ENCODE measurements at places on chromosomes 5 and 9. TPM values are rescaled to one million over a fixed set of nuclear protein-coding genes. Genes with fewer than 3 reads are reported as not detected.

PHPT1 gene
- 76.4 TPM for total RNA-seq

CCNO gene
- total RNA-seq = 0.22 TPM

PCDHB3 gene
- 4.5 TPM for total RNA-seq

ZDHHC11 gene
- 4.9 TPM for total RNA-seq

MYORG gene
- total RNA-seq = 6.6 TPM

TAS2R1 gene
- total RNA-seq = not detected

SET gene
- total RNA-seq = 222 TPM

PCDHGA8 gene
- 5.3 TPM for total RNA-seq

LRRC26 gene
- total RNA-seq = not detected

PRUNE2 gene
- total RNA-seq = 55.3 TPM

CAPSL gene
- not detected for total RNA-seq

- no peak for DNase-seq
These were observed 197.9 kb downstream of the KCTD16 start for GRCh38 chr5:144368556-144368955.

DNA sequence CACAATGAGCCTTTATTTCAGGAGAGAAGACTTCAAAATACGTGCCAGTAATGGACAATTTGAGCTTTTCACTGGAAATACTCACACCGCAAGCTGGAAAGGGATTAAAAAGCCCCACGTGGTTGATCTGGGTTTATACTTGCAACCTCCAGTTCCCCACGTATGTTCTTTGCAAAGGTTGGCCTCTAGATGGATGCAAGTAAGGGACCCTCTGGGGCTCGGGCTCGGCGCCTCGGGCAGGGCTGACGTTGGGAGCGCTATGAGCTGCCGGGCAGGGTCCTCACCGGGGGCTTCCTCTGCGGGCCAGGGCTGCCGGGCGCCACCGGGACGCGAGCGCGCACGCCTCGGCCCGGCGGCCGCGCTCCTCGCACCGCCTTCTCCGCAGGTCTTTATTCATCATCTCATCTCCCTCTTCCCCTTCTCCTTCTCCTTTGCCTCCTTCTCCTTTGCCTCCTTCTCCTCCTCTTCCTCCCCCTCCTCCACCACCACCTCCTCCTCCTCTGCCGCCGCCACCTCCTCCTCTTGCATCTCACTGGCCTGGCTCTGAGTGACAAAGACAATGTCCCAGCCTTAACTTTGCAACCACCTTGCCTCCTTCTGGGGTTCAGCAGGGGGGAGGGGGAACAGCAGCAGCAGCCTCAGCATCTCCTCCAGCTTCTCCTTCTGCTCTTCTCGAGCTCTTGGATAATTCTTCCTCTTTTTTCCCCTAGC lies 701 bp upstream of the ZNF462 start:
- DNase-seq = no peak

- no peak for DNase-seq
These were observed 198.9 kb upstream of the WWC1 start for GRCh38 chr5:168092209-168093185.

- no peak for DNase-seq
These were observed 19.4 kb downstream of the CCNH start for GRCh38 chr5:87393331-87393730.

GRCh38 chr9:116327701-116328405 lies 174.3 kb downstream of the PAPPA start:
- DNase-seq = no peak

GRCh38 chr5:55307383-55308253 lies at the start of the genes DHX29 and MTREX:
TSS of gene DHX29 (minus strand) at chr5:55307694. CDS start at chr5:55307573, 121 bp downstream.
TSS of gene MTREX (plus strand) at chr5:55307989. CDS start at chr5:55308014, 25 bp downstream.
- DNase-seq = peak; percentile 93

- DNase-seq = no peak
These were observed 102.9 kb downstream of the MARCHF11 start for GRCh38 chr5:16076657-16077056.

GRCh38 chr5:109994135-109994534 lies 304.4 kb downstream of the MAN2A1 start:
- DNase-seq = no peak

- DNase-seq = no peak
These were observed 100.7 kb upstream of the ERBIN start for GRCh38 chr5:65825408-65826328.

DNA sequence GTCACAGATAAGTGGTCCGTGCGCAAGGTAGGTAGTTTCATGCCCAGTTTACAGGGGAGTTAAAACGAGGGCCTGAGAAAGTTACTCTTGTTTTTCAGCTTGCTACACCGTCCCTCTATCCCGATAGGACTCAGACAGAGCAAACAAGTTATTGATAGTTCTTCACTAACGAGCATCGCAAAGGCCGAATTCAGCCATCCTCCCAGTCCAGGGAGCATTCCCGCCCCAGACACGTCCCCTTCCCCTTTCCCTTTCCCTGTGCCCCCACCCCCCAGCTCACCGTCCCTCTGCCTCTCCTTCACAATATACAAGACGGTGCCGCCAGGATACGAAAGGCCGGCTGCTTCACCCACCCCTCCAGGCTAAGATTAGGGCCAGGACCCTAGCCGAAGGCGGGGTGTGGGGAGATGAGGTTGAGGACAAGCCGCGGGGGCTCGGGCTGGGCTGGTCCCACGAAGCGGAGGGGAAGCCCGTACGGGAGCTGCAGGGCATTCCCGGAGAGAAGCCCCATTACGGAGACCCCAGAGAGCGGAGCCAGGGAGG lies 599 bp downstream of the KIAA1191 start:
- DNase-seq = peak; percentile 65

GRCh38 chr5:179914032-179914755 lies 6.5 kb upstream of the TBC1D9B start:
- peak; percentile 25 for DNase-seq

DNA sequence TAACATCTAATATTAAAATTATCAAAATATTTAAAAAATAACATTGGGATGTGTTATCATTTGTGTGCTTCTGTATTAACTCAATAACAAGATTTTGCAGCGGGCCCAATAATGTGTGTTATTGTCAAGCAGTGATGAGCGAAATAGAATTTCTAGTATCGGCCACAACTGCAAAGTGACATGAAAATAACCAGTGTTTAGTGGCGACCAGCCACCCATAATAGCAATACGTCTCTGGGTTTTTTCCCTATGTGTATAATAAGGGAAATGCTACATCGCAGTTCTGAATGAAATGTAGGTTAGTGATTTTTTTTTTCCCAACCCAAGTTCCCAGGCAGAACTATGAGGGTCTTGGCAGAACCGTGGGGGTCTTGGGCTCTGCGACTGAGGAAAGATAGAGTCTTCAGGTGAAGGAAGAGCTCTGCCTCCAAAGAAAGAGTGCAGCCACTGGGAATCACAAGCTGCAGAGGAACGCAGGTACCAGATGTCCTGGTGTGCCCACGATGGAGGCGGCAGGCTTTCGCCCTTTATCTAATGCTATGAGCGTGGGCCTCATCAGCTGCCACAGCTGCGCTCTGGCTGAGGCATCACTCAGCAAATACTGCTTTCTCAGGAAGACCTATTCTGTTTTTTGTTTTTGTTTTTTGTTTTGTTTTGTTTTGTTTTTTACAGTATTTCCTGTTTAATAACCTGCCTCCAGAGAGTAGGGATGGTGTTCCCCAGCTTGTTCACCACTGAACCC lies 235.0 kb downstream of the ROR2 start:
- DNase-seq = no peak

DNA sequence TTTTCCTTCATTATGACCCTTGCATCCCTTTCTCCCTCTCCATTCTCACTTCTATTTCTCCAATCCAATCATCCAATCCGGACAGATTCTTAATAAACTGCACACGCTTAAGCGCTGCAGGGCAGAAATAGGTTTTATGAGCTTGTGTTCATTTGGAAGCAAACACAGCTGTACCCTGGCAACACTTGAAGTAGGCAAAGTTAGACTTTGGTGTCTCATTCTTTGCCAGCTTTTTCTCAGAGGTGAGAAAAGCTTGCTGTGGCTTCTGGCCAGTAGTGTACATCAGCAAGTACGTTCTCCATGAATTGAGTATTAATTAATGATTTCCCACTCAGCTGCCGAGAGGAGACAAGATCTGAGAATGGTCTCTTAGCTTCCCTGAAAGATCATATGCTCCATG lies 88.5 kb downstream of the FBXO4 start:
- no peak for DNase-seq

GRCh38 chr9:129604766-129605163 lies 16.1 kb downstream of the C9orf50 start:
- no peak for DNase-seq

GRCh38 chr9:94586814-94587213 lies 6.8 kb downstream of the FBP2 start:
- DNase-seq = no peak

- DNase-seq = no peak
These were observed 194.8 kb upstream of the TRPC7 start for GRCh38 chr5:136560126-136560525.

GRCh38 chr5:142998316-142999020 lies 228.3 kb downstream of the ARHGAP26 start:
- DNase-seq = no peak

DNA sequence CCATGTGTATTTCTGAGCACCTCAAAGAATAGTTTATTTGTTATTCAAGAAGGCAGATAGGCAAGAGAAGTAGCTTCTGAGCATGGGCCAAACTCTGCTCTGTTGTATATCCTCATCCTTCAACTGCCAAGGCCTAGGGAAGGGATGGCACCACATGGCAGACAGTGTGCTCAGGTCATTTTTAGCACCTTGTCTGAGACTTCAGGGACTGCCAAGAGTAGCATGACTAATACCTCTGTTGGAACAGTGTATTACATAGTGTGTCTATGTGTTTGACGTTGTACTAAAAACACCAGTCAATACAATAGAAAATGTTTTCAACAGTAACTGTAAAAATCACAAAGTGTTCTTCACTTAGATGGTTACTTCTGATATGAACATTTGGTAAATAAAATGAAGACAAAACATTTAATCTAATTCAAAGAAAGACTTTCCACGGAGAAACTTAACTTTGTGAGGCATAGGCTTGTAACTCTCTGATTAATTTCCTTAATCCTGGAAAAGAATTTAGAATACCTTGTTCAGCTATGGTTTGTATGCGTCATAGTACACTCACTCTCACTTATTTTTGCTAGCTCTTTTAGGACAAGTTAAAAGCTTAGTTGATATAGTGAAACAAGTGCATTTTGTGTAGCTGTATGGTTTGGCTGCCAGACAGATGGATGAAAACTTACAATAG lies 318.4 kb upstream of the RIOK2 start:
- DNase-seq = no peak

All from sciatic nerve (tissue), 2 donors.